Activated T-cell treated with anti-CD3 and anti-CD28 coated beads, Interleukin-2, amount 50 U/mL, for 4 hours (primary cell): ENCODE measurements at places on chromosomes 7 and 10.

- no peak for DNase-seq
Measured at GRCh38 chr10:28520346-28520745, 12.6 kb upstream of the WAC start.

DNA sequence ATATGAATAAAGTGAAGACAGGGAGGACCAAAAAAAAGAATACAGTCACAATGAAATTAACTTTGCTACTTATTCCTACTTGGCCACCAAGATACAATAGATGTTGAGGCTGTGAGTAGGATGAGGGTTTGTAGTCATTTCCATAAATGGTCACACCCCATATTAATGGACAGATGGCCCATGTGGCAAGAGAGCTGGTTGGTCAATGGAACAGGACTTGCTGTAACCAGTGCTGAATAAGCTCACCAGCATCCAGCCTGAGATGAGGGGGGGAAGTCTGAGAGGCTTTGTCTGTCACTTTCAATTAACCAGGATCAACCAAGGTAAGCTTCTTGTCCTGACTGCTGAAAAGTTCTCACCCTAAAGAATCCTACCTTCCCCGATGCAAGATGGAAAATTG is 130.4 kb upstream of the KCNMA1 start:
- DNase-seq: no peak

DNA sequence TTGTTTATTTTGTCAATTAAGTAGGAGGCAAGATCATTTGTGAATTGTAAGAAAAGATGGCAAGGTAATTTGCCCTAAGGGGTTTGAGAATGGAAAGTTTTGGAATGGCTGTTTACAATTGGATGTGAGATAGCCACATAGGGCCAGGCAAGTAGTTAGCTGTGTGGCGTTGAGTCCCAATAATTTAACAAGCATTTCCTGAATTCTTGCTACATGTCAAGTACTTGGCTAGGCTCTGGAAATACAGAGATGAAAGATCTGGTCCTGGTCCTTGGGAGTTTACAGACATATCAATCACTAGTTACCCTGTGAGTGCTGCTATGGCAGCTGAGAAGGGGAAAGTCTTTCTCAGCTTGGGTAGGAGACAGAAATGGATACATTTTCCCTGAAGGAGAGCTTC is 401.6 kb downstream of the SUGCT start:
- no peak for DNase-seq

- no peak for DNase-seq
Measured at GRCh38 chr10:112434988-112435619, 11.6 kb downstream of the ZDHHC6 start.

- DNase-seq: no peak
Measured at GRCh38 chr7:140275069-140275965, 98.5 kb upstream of the KDM7A start.

- no peak for DNase-seq
Measured at GRCh38 chr7:30969604-30969970, 5.8 kb downstream of the GHRHR start.

DNA sequence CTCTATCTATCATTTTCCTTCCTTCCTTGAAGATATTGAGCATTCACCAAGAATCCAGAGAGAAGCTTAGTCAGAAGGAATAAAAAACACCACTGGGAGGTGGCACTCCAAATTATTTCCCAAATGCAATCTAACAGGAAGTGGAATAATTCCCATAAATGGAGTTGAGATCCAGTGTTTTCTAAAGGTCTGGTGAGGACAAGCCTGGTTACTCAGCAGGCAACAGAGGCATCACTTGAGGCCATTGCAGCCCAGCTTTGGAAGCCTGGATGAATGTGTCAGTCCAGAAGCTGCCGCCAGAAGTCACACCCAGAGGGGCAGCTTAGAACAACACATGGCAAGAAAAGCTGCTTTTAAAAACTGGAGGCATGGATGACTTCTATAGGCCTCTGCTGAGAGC is 288.9 kb upstream of the KLF6 start:
- DNase-seq: no peak

DNA sequence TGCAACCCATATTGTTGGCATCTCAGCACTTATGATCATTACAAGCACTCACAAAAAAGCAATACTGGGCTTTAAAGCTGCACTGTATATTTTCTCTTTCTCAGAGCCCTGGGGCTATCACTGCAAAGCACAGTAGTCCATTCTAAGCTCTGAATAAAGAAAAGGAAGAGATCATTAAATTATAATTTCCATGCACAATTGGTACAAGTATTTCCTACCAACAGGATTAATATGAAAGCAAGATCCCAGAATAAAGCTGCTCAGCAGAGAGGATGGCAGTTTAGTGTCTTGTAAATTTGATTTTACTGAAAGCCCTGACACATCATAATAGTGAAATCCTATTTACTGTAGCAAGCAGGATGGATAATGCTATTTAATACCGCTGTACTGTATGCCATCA is 205.3 kb downstream of the CHCHD3 start:
- DNase-seq: no peak

GRCh38 chr10:17181110-17181509 is 20.4 kb downstream of the TRDMT1 start:
- no peak for DNase-seq

GRCh38 chr10:122154545-122155366 is 116.3 kb upstream of the BTBD16 start:
- DNase-seq: no peak

- DNase-seq: no peak
Measured at GRCh38 chr7:103934508-103934907, 55.0 kb downstream of the RELN start.
